Stimulated activated CD4-positive, alpha-beta T cell treated with anti-CD3 and anti-CD28 coated beads, Interleukin-1b, Interleukin-23, amount 100 ng/mL, for 1 hour (primary cell): ENCODE measurements at places on chromosomes 7 and 10.

DNA sequence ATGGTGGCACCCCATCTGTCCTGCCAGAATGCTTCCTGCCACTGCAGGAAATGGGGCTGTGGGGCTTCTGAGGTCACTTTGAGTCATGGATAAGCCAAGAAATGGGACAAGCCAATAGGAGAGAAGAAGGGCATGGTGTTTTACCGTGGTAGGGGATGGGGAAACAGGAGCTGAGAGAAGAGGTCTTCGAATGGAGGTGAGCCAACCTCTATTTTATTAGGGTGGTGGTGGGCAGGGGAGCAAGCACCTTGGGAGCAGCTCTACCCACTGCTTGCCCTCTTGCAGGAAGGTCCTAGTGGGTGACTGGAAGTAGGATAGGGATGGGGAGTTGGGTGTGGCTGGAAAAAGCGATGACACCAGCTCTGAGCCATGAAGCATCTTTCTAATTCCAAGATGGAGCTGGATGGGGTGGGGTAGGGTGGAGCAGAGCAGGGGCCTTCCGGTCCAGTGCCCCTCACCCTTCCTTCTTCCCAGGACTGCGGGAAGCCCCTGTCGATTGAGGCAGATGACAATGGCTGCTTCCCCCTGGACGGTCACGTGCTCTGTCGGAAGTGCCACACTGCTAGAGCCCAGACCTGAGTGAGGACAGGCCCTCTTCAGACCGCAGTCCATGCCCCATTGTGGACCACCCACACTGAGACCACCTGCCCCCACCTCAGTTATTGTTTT, 9.1 kb downstream of the ZYX start:
- no peak for DNase-seq

- no peak for DNase-seq
Observed at GRCh38 chr7:18724318-18724717, 228.8 kb downstream of the HDAC9 start.

GRCh38 chr7:47034180-47034579, 547.7 kb downstream of the TNS3 start:
- DNase-seq, result no peak

GRCh38 chr7:151854720-151855071, 22.2 kb downstream of the PRKAG2 start:
- DNase-seq, result no peak

DNA sequence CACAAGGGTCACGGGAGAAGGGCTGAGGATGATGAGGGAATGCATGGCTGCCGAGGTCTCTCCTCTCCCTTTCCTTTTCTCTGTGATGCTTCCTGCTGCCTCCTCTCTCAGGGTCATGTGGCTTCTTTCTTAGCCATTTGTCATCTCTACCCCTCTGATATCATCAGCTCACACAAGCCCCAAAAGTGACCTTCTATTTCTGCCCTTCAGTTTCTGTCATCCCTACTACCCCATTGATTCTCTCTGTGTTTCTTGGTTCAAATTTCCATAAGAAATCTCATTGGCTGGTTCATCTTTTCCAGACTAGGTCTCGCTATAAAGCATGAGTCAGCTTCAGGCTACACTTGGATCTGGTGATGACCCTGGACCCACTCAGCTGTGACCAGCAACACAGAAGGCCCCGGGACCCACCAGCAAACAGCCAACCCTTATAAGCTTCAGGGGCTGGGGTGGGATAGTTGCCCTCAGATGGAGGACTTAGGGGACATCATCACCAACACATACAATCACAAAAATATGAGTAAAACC, 284.3 kb downstream of the SKAP2 start:
- no peak for DNase-seq

GRCh38 chr7:111763221-111763801, 201.0 kb upstream of the IMMP2L start:
- no peak for DNase-seq

- DNase-seq, result no peak
Observed at GRCh38 chr10:21516242-21517131, 9.0 kb downstream of the SKIDA1 start.

GRCh38 chr10:72503241-72503640, 122.6 kb downstream of the MICU1 start:
- no peak for DNase-seq

DNA sequence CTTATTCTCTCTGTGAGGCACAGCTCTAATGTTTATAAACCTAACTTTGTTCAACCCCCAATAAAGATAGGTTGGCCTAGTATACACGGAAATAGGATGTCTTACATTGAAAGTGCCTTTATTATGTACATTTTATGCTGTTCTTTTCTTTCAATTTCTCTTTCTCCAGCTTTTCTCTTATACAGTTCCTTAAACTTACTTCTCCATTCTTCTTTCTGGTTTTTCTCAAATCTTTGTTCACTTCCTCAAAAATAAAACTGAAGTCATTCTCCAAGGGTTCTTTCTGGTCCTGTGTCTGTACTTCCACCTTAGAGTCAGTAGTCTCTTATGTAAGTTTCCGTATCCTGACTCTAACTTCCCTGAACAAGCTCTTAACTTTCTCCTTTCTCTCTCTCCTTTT, 29.2 kb upstream of the NAMPT start:
- no peak for DNase-seq

GRCh38 chr10:121459279-121459621, 139.0 kb downstream of the FGFR2 start:
- DNase-seq, result no peak

DNA sequence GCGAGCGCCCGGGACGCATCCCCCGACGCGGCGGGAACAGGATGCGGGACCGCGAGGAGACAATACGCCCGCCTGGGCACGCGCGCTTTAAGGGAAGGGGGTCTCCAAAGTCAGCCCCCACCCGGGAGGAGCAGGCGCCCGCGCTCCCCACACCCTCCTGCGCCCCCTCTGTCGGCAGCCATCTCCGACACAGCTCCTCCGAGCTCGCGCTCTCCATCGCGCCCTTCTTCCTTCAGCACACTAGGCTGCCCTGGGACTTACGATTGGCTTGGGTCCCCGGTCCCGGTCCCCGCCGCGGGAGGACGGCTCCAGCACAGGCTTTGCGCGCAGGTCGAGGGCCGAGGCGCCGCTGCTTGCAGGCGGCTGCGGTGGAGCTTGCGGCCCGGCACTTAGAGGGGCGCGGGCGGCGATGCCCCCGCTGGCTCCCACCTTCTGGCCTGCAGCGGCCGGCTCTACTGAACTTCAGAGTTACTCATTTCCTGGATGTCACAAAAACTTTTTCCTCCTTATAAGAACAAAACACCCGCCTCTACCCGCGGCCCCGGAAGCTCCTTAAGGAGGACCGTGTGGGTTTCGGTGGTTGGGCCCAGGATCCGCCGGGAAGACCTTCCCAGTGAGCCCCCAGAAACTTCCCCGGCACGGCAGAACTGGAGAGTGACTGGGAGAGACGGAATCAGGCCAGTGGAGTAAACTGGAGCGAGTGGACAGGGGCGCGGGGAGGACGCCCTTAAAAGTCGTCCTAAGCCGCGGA, at the start of gene ITPRIP:
Gene ITPRIP, minus strand, starts transcription at position 481 of the 751 bp plus-strand sequence. CDS start 22,414 bp downstream, outside the sequence.
- DNase-seq, result no peak

- no peak for DNase-seq
Observed at GRCh38 chr7:5646846-5647245, 134.6 kb downstream of the RNF216 start.

DNA sequence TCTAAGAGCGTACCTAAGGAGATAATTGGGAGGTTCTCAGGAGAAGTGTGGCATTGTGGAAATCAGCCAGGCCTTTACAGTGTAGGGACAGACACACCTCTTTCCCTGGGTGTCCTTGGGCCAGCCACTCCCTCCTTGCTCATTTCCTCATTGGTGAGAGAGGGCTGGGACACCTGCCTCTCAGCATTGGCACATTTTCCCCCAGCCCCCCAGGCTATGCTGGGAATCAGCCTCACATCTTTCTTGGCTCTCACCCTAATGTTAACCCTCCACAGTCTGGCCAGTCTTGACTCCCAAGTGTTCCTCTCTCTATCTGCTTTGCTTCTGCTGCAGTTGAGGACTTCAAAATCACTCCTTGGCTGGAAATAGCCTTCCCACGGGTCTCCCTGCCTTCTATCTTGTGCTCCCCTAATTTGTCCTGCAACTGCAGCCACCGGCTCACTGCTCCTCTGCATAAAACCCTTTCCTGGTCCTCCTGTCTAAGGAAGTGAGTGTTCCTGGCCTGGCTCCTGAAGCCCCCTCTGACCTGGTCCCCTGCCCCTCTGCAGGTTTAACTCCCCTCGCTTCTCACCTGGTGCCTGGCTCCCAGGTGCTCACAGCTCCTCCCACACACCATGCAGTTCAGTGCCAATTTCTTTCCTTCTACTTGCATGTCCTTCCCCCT, 15.8 kb downstream of the TBXAS1 start:
- DNase-seq, result no peak

GRCh38 chr7:120404042-120404441, 131.1 kb downstream of the KCND2 start:
- DNase-seq, result no peak

GRCh38 chr7:92489634-92490033, 11.9 kb upstream of the ERVW-1 start:
- DNase-seq, result no peak

DNA sequence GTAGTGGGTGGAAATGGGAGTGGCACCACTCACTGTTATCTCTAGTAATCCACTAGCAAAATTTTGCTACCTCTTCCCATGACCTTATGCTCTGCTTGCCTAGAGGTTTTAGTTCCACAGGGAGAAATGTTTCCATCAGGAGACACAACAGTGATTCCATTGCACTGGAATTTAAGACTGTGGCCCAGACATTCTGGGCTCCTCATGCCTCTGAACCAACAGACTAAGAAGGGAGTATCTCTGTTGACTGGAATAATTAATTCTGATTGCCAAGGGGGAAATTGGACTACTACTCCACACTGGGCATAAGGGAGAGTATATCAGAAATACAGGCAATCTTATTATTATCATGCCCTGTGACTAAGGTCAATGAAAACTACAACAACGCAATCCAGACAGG, 16.2 kb upstream of the BRAF start:
- no peak for DNase-seq

DNA sequence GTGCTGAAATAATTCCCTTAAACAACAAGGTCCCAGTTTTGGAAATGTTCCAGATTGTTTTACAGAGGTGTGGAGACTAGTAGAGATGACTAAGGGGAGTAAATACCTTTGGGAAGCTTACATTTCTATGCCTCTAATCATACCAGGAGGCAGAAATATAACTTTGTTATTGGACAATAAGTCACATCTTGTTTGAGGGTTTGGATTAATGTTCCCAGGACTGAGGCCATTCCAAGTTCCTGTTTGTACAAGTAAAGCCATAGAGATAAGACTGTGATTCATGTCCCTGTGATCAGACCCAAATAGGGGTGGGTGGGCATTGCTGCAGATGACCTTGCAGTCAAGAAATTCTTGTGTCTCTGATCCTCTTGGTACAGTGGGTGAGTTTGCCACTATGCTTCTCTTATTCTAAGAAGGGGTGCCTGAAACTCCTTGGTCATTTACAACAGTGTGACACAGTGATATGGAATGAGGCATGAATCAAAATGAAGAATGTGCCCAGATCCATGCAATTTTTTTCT, 508.3 kb downstream of the SORCS3 start:
- DNase-seq, result no peak

DNA sequence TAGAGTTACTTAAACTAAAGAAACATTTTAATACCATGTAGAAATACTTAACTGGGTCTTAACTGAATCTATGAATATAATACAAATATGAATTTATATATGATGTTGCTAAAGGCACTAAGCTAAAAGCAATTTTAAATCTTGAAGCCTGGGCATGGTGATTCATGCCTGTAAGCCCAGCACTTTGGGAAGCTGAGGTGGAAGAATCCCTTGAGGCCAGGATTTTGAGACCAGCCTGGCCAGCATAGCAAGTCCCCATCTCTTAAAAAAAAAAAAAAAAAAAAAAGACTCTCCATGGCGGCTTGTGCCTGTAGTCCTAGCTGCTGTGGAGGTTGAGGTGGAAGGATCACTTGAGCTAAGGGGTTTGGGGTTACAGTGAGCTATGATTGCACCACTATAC, 95.3 kb downstream of the CCSER2 start:
- no peak for DNase-seq

DNA sequence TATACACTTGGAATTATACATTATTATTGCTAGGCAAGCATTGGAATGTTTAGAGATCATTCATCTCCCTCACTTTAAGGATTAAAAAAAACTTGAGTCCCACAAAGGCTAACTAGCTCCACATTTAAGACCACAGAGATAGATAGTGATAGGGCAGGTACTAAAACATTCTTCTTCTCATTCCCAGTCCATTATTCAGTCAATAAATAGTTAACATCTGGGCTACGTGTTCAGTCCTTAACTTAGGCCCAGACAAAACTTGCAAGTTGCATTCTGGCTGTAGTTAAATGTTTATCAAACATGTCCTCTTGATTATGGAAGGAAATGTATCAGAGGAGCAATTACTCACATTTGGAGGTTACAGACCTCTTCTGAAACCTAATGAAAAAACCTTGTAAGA, 2.4 kb downstream of the GNG11 start:
- DNase-seq, result no peak

DNA sequence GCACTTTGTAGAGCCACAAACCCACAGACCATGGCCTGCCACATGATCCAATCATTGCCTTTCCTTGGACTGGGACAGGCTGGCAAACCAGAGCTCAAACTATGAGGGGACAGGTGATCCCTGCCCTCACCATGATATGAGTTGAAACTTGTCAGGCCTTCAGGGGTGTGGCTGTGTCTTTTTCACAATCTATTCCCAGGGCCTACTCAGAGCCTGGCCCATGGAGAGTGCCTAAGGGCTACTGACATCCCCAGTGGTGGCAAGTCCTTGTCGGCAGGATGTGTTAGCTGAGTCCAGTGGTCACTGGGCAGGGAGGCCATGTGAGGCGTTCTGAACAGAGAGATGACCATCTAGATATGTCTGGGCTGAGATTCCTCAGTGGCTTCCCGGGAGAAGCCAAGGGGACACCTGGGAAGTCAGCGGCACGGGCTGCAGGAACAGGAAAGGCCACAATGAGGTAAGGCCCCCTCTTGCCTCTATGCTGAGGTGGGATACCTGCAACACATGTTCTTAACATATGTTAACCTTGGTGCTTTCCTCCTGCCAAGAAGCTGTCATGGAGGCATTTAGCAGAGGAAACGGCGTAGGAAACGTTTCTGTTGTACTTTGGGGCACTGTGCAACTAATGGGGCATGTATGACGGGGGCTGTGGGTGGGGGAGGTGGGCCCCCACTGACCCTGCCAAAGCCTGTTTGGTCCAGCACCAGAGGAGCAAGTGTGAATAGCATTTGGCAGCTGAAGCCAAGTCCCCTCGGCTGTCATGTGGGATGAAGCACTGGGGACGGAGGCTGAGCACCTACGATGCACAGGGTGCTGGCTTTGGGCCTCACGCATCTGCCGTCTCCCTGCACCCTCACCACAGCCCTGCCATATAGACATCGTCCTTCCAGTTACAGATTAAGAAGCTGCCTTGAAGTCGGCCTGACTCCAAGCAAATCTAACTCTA, 384.0 kb downstream of the RPS24 start:
- DNase-seq, result no peak
